NCI-H1105 (cell line): ENCODE measurements at places on chromosomes 2 and 18.

GRCh38 chr2:30481323-30481800 is 34.3 kb downstream of the LCLAT1 start:
- DNase-seq = no peak

DNA sequence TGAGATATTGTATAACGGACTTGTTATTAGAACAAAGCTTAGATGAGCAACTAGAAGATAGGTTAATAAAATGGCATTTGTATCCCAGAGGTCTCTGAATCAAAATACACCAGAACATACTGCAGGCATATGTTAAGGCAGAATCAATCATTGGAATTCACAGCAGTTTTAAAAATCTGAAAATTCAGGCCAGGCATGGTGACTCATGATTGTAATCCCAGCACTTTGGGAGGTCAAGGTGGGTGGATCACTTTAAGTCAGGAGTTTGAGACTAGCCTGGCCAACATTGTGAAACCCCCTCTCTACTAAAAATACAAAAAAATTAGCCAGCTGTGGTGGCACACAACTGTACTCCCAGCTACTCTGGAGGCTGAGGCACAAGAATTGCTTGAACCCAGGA is 405.2 kb downstream of the ZEB2 start:
- DNase-seq = no peak

DNA sequence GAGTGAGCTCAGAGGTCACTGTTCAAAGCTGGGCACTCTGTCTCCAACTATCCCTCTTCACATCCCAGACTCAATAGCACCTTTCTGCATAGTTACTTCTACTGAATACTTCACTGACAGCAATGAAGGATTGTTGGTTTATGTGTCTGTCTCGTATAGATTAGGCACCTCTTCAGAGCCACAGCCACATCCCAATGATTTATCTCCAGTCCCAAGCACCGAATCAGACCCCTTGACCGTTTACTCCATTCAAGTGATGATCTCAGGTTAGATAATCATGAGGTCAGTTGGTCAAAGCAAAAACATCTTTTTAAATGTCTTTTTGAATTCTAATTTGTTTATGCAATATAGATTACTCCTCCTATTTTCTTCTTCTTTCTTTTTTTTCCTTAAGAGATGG is 14.7 kb downstream of the NEDD4L start:
- no peak for DNase-seq

DNA sequence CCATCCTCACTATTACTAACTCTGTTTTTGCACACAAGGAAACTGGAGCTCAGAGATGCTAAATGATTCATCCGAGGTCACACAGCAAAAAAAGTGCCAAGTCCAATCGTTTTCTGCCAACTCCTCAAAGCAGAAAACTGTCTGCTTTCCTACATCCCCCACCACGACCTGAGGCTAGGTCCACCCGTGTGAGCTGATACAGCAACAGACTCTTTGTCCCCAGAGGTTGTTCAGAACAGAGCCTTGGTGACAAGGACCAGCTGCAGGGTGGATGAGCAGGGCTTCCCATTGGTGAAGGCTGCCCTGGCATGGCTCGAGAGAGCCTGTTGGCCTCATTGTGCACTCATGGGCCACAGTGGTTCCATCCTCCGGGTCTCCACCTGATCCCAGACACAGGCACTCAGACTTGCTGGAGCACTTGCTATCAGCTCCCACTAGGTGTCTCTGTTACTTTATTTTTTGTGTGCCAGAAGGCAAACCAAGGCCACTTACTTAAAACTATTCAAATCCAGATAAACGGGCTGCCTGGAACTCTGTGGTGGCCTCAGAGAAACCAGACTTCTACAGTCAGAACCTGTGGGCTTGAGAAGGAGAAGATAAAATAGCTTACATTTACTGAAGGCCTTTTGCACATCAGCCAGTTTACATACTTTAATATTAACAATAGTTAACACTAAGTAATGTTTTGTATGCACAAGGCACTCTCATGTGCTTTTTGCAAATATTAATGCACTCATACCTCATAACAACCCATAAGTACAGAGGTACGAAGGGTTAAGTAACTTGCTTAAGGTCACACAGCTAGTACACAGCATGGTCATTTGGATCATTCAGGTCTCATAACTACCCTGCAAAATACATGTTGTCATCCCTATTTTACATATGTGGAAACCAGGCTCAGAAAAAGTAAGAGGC is 62.9 kb upstream of the CTIF start:
- peak; percentile 59 for DNase-seq

DNA sequence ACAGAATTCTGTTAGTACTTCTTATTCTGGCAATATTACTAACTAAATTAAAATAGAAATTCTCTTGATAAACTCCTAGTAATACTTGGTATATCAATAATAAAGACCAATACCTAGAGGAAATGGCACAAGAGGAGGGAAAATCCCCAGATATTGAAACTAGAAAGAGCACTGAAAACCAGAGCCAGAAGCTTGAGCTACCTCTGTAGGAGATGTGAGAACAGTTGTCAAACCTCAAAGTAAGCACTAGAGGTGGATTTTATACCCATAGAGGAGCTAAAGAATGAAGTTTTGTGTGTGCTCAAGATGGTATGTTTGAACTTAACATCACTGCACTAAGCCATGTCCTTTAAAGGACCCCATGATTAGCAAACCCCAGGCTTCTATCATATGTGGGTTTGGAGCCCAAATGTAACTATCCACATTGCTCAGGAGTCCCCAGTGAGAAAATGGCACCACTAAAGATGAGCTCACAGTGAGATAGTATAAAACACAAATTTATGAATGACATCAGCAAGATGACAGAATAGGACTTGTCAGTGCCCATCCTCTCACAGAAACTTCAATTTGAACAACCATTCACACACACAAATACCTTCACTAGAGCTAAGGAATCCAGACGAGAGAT is 122.1 kb downstream of the PKP4 start:
- no peak for DNase-seq

GRCh38 chr18:54263904-54264336 is 5.4 kb upstream of the POLI start:
- no peak for DNase-seq

DNA sequence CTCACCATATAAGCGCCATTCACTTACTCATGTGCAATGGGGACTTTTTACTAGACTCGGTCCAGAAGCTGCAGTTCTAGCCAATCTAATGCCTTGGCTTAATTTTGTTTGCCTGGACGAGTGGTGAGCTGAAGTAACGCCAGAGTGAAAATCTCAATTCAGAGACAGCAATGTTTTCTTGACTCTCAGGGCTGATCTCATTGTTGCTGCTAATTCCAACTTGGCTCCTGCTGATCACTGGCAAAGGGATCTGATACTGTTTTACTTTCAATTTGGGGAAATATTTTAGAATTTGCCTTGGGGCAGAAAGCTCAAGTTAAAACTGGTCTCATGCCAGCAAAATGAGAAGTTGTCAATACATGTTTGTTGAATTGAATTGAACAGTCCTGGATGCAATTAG is 906.6 kb upstream of the CDH2 start:
- DNase-seq = peak; percentile 54

- DNase-seq = no peak
Observed at GRCh38 chr2:218325566-218326160, 31.0 kb upstream of the CATIP start.

GRCh38 chr2:98669675-98670074 is 61.3 kb downstream of the MGAT4A start:
- DNase-seq = no peak

- DNase-seq = no peak
Observed at GRCh38 chr18:9016633-9017166, 85.8 kb upstream of the NDUFV2 start.

- DNase-seq = no peak
Observed at GRCh38 chr2:84965192-84965516, 5.8 kb upstream of the KCMF1 start.

GRCh38 chr2:120204417-120204816 is 18.8 kb downstream of the TMEM185B start:
- DNase-seq = no peak

DNA sequence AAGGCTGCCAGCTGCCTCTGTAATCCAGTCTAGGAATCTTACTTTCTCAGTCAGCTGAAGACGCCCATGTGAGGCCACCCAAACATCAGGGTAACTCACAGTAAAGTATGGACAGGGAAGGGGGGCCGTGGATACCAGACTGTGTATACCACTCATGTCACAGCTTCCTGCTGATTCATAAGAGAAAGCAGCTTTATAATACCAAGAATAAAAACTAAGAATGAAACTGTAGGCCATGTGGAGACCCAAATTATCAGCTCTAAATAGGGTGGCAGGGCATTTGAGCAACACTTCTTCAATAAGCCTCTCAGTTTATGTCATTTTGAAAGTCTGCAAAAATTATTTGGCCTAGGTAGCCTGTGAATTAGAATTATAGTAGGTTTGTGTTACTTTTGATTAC is 115.0 kb upstream of the CDCA7 start:
- no peak for DNase-seq

GRCh38 chr2:11732587-11732986 is 13.8 kb upstream of the LPIN1 start:
- DNase-seq = no peak

GRCh38 chr18:36817039-36817438 is 11.8 kb downstream of the TPGS2 start:
- DNase-seq = no peak

GRCh38 chr2:168552450-168552856 is 96.4 kb downstream of the CERS6 start:
- peak; percentile 51 for DNase-seq

DNA sequence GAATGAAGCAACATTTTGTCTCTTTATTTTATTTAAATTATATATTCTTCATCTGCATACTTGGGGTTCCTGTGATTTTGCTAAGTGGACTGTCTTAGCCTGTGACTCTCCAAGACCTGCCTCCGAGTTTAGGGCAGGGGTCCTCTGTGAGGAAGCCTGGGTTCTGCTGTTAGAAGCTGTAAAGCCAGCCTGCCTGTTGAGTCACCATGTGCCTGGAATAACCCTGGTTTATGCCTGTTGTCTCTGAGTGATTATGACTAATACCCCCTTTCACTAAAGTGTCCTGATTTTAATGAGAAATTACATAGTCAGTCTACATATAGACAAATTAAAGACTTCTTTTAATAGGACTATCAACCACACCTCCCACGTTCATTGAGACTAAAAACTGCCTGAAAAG is 369.1 kb downstream of the ZNF521 start:
- no peak for DNase-seq

DNA sequence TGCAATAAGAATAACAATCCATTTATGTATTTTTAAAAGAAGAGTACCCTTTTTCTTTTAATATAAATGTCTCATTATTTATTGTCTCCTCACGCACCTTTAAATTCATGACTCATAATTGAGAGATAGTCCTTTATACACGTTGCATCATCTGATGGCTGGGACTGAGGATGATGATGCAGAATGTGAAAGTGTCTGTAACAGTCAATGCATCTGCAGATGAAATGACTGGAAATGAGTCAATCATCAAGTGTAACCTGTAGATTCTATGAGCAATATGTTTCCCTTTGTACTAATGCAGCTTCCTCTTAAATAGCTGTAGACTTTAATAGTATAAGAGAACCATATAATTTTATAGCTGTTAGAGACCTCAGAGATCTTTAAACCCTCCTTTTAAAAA is 26.1 kb upstream of the SYT4 start:
- no peak for DNase-seq

- DNase-seq = no peak
Observed at GRCh38 chr2:207141386-207141785, 24.4 kb downstream of the KLF7 start.
